Memory B cell (primary cell): ENCODE measurements at places on chromosomes 5 and 9.

DNA sequence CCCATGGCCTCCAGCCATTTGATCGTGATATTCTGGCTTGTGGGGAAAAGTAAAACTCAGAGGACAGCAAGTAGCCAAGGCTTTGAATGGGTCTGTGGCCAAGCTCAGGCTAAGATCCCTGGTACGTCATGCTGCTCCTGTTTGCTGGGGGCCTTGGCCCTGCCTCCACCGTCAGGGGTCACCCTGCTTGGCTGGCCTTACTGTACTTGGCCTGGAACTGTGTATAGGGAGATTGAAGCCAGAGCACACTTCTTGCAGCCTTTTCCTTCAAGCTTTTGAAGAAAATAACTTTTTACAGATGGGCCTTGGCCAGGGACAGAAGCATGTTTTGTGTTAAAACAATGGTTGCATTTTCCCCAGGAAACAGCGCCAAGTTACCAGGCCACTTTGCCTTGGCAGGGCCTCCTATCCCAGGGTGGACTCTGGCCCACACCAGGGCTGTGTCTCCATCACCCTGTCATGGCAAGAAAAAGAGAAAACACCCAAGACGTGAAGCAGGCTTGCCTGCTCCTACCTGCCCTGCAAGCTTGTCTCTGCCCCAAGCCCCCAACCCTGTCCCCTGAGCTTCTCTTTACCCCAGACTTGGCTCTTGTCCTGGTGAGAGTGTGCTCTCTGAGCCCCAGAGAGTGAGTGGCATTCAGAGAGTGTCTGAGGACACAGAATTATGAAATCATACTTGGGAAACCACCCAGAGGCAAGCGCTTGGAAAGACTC lies 286.9 kb downstream of the GADD45G start:
- DNase-seq: no peak

- DNase-seq: no peak
These were observed 505.3 kb upstream of the ZNF608 start for GRCh38 chr5:125251703-125252102.

DNA sequence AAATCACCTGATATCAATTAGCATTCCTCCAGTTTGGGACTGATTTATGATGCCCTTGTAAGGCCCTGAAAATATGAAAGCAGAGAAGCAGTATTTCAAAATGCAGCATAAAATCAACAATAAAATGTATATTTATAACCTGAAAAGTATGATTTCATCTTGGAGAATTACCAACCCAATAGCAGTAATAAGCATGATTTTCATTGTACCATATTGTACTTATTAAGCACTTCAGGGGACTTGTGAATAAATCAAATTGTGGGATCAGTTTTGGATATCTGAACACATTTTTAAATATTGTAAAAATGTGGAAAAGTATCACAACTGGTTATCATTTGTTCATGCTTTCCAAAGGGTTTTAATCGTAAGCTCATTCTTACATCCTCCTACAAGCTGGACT lies 250.8 kb downstream of the DMRT2 start:
- no peak for DNase-seq

- DNase-seq: no peak
These were observed 121.1 kb downstream of the LHX2 start for GRCh38 chr9:124132671-124133147.

DNA sequence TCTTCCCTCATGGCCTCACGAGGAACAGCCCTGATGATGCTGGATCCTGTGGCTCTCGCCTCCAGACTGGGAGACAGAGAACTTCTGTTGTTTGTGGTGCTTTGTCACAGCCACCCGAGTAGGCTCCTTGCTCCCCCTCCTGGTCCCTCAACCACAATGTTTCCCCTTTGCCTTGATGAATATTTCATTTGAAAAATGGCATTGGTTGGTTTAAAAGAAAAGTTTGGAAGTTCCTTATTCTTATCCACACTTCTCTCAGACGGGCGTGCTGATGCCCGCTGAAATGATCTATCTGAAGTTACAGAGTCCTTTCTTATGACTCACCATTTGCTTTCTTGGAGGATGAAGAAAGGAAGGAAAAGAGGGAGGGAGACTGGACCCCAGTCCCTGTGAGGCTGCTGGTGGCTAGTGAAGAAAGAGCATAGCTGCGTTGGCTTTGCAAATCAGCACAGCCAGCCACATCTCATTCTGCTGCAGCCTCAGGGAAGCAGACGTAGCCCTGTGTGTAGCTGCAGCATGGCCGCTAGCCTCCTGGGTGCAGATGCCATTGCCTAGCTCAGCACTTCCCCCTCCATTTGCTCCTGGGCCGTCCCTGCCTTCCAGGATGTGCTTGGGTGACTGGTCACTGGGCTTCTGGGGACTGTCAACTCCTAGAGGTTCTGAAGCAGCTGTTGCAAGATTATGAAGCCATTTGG lies 185.9 kb downstream of the ERCC6L2 start:
- no peak for DNase-seq

- DNase-seq: no peak
These were observed 648.9 kb upstream of the KLF4 start for GRCh38 chr9:108138516-108138915.

DNA sequence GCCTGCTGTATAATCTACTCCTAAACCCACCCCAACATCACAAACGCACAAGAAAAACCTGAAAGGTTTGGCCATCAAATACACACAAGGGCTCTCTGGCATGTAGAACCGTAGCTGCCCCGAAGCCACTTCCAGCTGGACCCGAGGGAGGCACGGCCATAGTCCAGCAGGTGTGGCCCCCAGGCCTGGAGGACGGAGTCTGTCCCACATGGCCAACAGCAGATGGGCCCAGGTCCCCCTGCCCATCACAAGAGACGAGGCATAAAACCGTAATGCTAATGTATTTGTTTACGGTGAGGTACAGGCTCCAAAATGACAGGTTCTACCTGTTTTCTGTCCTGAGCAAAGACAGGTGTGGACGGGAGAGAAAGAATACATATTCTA lies 234.2 kb downstream of the SYK start:
- DNase-seq: no peak

DNA sequence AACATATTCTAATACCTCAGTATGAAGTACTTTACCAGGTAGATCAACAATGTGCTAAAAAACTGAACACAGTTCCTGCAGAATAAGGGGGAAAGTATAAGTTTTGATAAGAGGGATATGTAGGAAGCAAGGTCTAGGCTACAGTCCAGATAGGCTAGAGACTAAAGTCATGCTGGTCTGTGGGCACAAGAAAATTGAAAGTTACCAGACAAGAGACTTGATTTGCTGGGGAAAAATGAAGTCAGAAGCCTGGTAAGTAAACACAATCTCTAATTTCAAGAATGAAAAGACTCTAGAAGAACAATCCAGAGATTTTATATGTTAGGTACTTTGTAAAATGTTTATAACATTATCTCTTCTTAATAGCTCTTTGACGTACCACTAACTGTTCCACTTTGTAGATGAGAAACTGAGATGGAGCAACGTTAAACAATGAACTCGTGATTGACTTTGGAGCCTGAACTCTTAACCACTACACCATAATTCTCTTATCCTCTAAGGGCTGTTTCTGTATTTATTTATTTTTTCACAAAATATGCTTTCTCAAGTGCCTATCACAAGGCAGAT lies 19.5 kb downstream of the ADAMTS6 start:
- no peak for DNase-seq

- no peak for DNase-seq
These were observed 467.2 kb downstream of the KIF4B start for GRCh38 chr5:155480731-155481131.

DNA sequence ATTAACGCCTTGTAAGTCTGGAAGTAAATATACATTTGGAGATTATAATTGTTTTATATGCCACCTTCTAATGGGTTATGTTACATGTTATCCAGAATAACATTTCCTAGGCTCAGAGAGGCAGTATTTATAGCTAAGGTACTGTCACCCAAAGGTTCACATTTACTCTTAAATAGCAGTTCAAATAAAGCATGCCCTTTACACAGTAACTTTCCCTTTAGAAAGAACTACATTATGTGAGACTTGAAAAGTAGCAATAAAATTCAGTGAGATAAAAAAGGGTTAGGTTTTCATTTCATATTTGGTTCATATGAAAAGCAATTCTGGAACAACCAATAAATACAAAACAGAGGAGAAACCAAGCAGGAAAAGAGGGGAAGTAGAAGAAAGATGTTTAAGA lies 35.1 kb downstream of the SKIC3 start:
- no peak for DNase-seq

DNA sequence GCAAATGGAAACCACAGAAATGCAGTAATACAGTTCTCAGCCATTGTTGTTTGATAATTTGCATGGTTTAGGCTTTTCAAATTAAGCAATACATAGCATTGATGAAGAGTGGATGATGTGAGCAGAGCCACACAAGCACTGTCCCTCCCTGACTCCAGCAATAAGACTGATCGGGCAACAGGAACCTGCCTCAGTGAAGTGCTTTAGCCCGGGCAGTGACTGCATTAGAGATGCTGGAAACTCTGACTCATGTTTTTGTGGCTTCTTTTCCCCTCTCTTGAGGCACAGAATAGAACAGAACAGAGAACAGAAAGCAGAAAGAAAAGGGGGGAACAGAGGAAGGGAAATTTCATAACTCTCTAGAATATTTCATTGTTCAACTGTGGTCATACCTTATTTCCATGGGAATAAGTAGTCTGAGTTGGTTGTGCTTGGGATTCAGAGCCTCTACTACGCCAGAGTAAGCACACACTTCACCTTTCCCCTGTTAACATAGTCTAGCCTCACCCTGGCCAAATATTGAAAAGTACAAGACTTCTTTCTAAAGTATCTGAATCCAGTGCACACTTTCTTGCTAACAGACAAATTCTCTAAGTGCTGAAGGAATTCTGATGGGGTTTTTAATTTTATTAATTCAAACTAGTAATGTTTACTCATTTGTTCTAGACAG lies 164.8 kb upstream of the VCAN start:
- DNase-seq: no peak

DNA sequence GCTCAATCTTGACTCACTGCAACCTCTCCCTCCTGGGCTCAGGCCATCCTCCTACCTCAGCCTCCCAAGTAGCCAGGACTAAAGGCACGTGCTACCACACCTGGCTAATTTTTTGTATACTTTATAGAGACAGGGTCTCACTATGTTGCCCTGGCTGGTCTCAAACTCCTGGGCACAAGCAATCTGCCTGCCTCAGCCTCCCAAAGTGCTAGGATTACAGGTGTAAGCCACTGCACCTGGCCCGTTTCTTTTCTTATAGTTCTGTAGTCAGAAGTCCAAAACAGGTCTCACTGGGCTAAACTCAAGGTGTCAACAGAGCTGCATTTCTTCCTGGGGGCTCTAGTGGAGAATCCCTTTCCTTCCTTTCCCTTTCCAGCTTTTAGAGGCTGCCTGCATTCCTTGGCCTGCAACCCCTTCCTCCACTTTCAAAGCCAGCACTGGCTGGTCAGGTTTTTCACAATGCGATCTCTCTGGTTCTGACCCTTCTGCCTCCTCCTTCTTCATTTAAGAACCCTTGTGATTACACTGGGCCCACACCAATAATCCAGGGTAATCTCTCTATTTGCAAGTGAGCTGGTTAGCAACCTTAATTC lies 16.3 kb downstream of the IRF1 start:
- no peak for DNase-seq

GRCh38 chr5:119338326-119338946 lies 17.4 kb upstream of the TNFAIP8 start:
- DNase-seq: no peak

- DNase-seq: no peak
These were observed 9.0 kb downstream of the SEMA4D start for GRCh38 chr9:89488936-89489335.

DNA sequence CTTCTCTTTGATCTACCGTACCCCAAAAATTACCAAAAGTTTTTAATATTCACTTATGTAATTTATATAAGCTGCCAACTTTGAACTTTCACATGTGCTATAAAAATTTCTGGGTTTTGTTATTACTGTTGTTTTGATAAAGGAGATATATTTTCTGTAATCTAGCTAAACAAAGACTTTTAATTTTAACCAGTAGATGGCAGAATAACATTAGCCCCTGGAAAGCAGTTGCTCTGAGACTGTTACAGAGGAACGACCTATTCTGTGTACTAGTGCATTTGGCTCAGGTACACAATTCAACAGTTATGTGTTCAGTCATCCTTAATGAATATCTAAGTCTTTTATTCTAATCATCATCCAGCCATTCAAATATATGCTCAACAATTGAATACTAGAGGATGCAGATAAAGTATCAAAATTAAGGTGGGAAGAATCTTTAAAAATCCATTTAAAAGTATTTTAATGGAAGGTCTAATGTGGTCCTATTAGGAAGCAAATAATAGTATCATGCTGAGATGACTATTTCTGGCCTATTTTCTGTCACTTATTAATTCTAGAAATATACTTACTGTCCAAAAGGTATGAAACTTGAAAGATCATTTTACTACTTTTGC lies 8.6 kb downstream of the KLHL9 start:
- peak; percentile 48 for DNase-seq

DNA sequence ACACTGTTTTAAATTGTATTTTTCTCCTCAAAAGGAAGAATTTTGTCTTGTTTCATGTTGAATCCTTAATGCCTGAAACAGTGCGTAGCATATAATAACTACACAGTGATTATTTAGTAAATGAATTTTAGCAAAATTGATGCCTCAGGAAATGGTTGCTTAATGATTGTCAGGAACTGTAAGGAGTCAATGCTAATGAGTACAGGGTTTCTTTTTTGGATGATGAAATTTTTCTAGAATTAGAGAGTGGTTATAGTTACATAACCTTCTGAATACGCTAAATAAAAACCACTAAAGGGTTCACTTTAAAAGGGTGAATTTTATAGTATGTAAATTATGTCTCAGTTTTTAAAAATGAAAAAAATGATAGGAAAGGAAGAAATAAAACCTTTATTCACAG lies 14.9 kb downstream of the FAM151B start:
- no peak for DNase-seq

- DNase-seq: no peak
These were observed 249.8 kb upstream of the ARRDC3 start for GRCh38 chr5:91632871-91633270.

GRCh38 chr5:6780802-6781391 lies 67.7 kb downstream of the TENT4A start:
- DNase-seq: no peak

- DNase-seq: no peak
These were observed 81.6 kb upstream of the MRPS30 start for GRCh38 chr5:44727100-44727499.

DNA sequence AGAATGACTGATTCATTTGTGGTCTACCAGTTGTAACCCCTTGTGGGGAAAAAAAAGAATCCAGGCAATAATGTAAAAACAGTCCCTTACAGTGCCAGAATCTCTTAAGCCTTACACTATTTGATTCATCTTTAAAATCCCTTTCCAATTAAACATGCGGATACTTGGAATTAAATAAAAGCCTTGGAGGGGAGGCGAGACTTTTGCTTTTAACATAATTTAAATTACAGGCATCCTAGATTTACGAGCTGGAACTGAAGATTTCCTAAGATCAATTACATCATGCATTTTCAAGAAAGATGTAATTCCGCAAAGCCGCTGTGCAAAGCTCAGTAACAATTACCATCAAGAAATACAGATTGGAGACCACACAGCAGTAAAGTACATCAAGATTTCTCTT lies 370.2 kb downstream of the MTRR start:
- no peak for DNase-seq

- no peak for DNase-seq
These were observed 379.1 kb downstream of the PSAT1 start for GRCh38 chr9:78676009-78676408.

GRCh38 chr9:4581035-4581760 lies 80.9 kb upstream of the PLPP6 start:
- no peak for DNase-seq
